ENCODE measurements at places on chromosomes 4 and X. TPM values are rescaled to one million over a fixed set of nuclear protein-coding genes. Genes with fewer than 3 reads are reported as not detected.

Gene ART3
- not detected for total RNA-seq

Gene CDX4
- not detected for total RNA-seq

Gene UGT2B10
- total RNA-seq, result not detected

Gene POF1B
- not detected for total RNA-seq

Gene GUCY1A1
- under 0.01 TPM for total RNA-seq

Gene HOPX
- 0.37 TPM for total RNA-seq

Gene AFP
- total RNA-seq, result not detected

Gene S100P
- not detected for total RNA-seq

Gene RNF128
- total RNA-seq, result under 0.01 TPM

Gene GASK1B
- 57.3 TPM for total RNA-seq

Gene HMGN5
- total RNA-seq, result 0.73 TPM

Gene RTL3
- not detected for total RNA-seq

Gene TMEM192
- total RNA-seq, result 5.1 TPM

Gene CFI
- total RNA-seq, result 0.73 TPM

Gene ARHGAP36
- total RNA-seq, result not detected

Gene CTAG2
- not detected for total RNA-seq

Gene PLK4
- 9.6 TPM for total RNA-seq

Gene FOXR2
- total RNA-seq, result not detected

Gene FOXP3
- not detected for total RNA-seq

Gene SLIT2
- 29.1 TPM for total RNA-seq

Data from subcutaneous preadipocyte (primary cell).